ENCODE measurements at places on chromosomes 4 and X. TPM values are rescaled to one million over a fixed set of nuclear protein-coding genes. Genes with fewer than 3 reads are reported as not detected.

Gene CXCL8
- not detected for total RNA-seq

Gene FAT1
- total RNA-seq, result 400 TPM

Gene FRAS1
- total RNA-seq, result 21.3 TPM

Gene GK2
- not detected for total RNA-seq

Gene CFAP47
- total RNA-seq, result 0.13 TPM

Gene HNRNPH2
- total RNA-seq, result 64.5 TPM

Gene P2RY8
- total RNA-seq, result 0.68 TPM

Gene SYP
- total RNA-seq, result 0.07 TPM
